ENCODE measurements at places on chromosomes 5 and 9. TPM values are rescaled to one million over a fixed set of nuclear protein-coding genes. Genes with fewer than 3 reads are reported as not detected.

Gene CENPK
- 8.6 TPM for total RNA-seq

Gene PTTG1
- 12.6 TPM for total RNA-seq

Gene CCNJL
- 0.82 TPM for total RNA-seq

Gene BSPRY
- total RNA-seq, result under 0.01 TPM

Gene HMMR
- total RNA-seq, result 2.9 TPM

Gene ADGRV1
- total RNA-seq, result 98.6 TPM

Gene PCDHGA7
- 4.9 TPM for total RNA-seq

Gene NPR3
- 19.2 TPM for total RNA-seq

Gene PCDHA9
- total RNA-seq, result 9.8 TPM

Gene SPINK6
- not detected for total RNA-seq

Gene STOML2
- 55.4 TPM for total RNA-seq

Gene RXFP3
- 0.41 TPM for total RNA-seq

Gene ADGRD2
- total RNA-seq, result not detected

Gene ALDOB
- not detected for total RNA-seq

Gene PDCD1LG2
- 0.41 TPM for total RNA-seq

Gene CTSV
- 0.41 TPM for total RNA-seq

Gene PTGES
- total RNA-seq, result 3.7 TPM

Gene DMRT2
- total RNA-seq, result not detected

Gene UNC5A
- total RNA-seq, result 6.1 TPM

Gene LHX6
- total RNA-seq, result 11.8 TPM

Gene NOXA1
- total RNA-seq, result 1.2 TPM

Gene LRRTM2
- 99.5 TPM for total RNA-seq

Gene PKD2L2
- not detected for total RNA-seq

Gene SYK
- 2.0 TPM for total RNA-seq

Gene SPATA31E1
- total RNA-seq, result not detected

Gene EIF4E1B
- total RNA-seq, result under 0.01 TPM

Gene CXCL14
- 7.7 TPM for total RNA-seq

Gene TICAM2
- total RNA-seq, result 1.2 TPM
